ENCODE measurements at places on chromosomes 7 and 10.
A peak's percentile ranks its signal among the peaks of the same experiment; 100 is the strongest.

DNA sequence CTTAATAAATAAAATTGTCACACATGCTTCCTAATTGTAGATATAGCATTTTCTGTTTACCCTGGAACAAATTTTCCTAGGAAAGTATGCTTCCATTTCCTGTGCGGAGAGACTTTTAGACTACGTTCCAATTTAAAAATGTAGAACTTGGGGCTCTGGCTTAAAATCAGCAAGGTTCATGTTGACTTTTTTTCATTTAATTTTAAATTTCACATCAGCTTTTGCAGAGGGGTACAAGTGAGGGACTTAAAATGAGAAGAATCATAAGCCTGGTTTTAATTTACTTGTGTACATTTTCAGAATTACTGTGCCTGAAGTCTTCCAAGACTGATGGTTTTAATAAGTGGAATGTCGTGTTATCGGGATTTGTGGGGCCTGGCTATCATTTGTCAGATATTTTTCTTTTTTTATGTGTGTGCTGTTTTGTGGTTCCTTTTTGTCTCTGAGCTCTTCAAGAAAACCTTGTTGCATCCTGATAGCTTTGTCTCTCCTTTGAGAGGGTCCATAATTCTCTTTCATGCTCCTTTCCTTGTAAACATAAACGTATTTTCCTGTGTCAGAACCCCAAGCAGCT lies 8.8 kb upstream of the ATRNL1 start:
- no peak for DNase-seq

- DNase-seq = no peak
Observed at GRCh38 chr7:44695756-44696155, 52.9 kb upstream of the ZMIZ2 start.

DNA sequence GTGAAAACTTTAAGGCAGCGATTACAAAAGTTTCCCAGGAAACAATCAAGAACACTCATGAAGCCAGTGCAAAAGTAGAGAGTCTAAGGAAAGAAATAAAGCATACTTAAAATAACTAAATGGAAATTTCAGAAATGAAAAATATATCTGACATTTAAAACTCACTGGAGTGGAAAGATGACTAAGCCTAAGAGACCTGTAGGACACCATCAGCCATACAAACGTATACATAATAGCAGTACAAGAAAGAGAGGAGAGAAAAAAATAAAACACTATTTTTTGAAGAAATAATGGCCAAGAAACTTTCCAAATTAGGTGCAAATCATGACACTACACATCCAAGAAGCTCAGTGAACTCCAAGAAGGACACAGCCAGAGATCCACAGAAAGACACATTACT lies 5.4 kb upstream of the AKR1D1 start:
- no peak for DNase-seq

DNA sequence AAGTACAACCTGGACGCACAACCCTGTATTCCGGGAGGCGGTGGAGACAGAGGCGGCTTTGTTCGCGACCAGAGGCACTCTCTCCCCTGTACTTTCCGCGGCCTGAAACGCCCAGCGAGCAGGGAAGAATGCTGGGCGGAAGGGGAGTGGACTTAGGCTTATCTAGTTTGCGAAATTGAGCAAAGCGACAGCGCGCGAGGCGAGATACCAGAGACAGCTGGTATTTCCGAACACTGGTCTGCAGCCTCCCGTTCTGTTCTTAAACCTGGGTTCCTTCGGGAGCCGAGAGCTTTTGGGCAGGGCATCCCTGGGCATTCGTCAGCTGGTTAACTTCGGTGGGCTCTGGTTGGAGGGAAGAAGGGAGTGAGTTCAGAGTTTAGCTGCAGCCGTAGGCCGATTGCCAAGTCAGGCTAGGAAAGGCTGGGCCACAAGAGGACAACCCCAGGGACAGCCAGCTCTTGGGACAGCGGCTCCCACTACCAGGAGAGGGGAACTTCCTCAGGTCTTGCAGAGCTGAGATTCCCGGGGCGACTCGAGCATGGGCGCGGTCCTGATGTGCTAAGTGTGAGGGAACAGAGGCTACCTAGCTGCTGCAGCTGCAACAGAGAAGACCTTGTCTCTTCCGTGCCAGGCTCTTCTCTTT lies 3.9 kb downstream of the HMX3 start:
- DNase-seq = no peak

DNA sequence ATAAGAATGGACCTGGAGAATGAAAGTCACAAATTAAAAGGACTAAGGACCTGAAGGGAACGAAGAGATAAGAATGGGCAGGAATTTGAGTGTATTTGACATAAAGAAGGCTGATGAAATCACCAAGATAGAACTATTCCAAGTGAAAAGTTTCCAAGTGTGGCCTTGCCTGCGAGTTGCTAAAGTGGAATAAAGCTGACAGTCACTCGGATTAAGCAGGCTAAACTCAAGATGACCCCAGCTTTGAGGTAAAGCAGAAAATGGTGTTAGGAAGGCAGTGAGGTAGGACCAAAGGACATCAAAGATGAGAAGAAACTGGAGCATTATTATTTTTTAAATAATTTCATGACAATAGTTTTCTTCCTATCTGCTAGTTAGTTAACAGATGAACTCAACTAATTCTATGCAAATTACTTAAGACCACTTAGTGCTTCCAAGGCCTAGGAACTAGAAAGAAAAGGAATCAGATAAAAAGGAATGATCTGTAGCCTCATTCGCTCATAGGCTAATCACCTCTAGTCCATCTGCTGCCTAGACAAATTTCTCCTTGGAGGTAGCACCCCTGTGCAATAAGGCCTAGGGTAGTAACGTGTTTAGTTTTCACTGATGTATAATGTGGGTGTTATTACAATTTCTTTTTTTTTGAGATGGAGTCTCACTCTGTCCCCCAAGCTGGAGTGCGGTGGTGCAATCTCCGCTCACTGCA lies 34.5 kb downstream of the EZH2 start:
- DNase-seq = no peak

DNA sequence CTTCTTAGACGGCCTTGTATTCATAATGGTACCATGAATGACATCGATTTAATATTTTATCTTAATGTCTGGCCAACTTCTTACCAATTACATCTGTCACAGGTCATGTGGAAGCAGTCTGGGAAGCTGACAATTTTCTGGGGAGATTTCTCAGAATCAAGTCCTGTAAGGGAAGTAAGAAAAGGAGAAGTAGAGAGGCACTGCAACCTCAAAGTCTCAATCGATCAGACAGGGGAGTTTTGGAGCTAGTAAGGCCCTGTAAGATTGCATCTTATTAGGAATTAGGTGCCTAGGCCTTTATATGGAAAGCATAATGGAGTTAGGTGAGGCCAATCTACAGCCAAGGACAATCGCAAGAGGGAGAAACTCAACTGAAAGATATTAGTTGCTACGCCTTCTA lies 694.6 kb upstream of the SORCS1 start:
- DNase-seq = no peak

- DNase-seq = peak; percentile 22
Observed at GRCh38 chr7:70679661-70680060, 452.3 kb upstream of the GALNT17 start.

DNA sequence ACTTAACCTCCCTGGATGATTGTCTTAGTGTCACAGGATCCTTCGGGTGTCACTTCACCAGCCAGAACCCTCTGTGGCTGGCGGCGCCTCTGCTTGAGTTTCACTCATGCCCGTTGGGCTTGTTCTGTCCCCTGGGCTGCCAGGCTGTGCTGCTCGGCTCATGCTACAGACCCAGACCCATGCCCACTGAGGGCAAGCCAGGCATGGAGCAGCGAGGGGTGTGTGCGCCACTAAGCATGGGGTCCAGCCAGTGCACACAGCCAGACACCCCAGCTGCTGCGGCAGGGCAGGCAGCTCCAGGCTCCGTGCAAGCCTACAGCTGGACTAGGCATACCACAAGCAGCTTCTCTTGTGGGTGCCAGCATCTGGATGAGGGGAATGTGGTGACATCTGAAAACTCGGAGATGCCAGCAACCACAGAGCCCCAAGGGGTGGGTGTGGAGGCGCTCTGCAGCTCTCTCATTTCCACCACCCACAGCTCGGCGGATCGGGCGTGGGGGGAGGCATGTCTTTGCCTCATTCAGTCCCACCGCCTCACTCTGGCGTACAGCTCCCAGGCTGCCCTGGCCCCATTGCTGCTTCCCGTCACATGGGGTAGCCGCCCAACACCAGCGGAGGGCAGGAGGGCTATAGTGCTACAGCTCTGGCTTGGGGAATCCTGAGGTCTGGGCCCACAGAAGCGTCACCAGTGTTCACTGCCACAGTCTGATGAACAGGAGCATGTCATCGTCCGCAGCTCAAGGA lies 269.6 kb upstream of the LRGUK start:
- DNase-seq = no peak

GRCh38 chr10:24307696-24308485 lies 99.0 kb downstream of the KIAA1217 start:
- no peak for DNase-seq

GRCh38 chr10:69449841-69450240 lies 1.4 kb upstream of the TSPAN15 start:
- DNase-seq = peak; percentile 62

- DNase-seq = no peak
Observed at GRCh38 chr10:63770523-63770922, 249.3 kb downstream of the REEP3 start.

DNA sequence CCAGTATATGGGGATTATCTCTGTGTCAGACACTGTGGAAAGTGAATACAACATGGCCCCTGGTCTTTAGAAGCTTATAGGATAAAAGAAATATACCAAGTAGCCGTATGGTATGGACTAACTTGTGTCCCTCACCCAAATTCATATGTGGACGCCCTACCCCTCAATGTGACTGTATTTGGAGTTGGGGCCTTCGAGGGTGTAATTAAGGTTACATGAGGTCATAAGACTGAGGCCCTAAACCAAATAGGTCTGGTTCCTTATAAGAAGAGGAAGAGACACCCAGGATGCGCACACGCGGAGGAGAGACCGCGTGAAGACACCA lies 36.3 kb downstream of the ASB13 start:
- DNase-seq = no peak

DNA sequence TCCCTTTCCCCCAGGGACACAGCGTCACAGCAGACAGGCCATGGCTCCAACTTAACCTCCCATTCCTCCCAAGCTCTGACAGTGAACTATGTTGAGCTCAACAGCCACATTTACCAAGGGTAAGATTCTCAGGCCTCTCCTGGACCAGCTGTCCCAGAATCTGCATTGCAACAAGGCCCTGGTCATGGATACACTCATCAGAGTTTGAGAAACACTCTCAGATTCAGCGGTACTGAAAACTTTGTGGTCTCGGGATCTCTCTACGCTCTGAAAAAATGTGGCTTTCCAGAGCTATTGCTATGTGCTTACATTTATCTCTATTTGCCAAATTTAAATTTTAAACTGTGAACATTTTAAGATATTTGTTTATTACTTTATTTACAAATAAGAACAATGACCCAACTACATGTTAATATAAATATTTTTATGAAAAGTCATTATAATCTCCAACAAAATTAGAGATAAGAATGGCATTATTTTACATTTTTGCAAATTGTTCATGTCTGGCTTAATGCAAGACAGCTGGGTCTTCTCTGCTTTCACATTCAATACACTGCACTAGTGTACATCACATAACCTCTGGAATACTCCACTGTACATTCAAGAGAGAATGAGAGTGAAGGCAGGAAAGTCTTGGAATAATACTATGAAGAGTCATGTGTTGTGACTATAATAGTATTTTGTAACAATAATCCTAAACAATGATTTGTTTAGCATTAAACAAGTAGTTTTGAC lies 190.9 kb upstream of the PITRM1 start:
- no peak for DNase-seq

DNA sequence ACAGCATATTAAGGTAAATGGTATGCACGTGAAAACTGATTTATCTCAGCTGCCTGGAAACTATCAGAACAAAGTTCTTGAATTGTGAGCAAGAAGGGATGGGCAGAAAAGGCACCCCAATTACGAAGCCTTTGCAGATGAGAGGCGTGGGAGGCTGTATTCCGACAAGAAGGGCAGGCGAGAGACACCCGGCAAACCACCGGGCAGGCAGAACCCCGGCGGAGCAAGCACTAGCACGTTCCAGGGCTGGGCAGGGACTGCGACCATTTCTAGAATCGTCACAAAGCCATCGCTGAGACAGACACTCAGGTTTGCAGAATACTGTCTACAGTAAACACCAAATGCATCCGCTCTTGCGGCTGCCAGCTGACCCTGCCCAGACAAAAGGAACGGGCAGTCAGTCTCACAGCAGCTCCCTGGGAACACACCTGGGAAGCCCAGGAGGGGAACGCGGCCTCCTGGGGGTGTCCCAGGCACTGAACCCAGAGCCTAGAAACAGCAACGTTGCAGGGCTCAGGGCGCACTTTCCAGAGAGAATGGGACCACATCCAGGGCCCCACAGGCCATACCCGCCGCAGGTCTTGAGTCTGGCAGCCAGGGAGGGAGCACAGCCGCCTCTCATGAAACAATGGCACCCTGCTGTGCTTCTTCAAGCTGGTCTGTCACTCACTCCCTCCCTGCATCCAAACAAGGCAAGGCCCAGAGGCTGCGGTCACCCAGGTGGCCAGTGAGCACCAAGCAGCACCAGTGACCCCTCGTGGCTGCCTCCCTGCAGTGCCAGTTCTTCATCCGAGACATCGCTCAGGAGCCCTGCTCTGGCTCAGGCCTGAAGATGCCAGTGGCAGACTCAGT lies 261.9 kb downstream of the PTPRN2 start:
- DNase-seq = no peak

DNA sequence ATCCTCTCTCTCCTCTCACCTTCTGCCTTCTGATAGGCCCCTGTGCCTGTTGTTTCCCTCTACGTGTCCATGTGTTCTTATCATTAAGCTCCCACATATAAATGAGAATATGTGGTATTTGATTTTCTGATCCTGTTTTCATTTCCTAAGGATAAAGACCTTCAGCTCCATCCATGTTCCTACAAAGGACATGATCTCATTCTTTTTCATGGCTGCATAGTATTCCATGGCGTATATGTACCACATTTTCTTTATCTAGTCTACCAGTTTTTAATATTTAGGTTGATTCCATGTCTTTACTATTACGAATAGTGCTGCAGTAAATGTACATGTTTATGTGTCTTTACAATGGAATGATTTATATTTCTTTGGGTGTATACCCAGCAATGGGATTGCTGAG lies 4.6 kb downstream of the OR2A12 start:
- no peak for DNase-seq
